ENCODE measurements at places on chromosomes 5 and 9.

DNA sequence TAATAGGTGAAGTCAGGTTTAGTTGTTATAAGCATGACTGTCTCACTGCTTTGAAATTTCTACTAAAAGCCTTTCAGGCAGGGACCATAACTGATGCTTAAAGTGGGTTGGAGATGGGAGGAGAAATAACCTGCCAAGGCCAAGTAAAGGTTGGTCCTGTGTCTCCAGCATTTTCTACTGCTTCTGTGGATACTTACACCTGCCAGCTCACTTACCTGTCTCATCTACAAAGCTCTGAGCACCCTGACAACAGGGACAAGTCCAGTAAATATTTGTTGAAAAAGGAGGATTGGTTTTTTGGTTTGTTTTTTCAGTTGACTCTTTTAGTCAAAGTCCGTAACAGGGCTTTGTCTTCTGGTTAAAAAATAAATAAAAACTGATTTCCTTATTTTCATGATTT, 38.6 kb downstream of the GRAMD2B start:
- no peak for DNase-seq

GRCh38 chr5:43702815-43703214, 99.8 kb downstream of the NNT start:
- DNase-seq: no peak

DNA sequence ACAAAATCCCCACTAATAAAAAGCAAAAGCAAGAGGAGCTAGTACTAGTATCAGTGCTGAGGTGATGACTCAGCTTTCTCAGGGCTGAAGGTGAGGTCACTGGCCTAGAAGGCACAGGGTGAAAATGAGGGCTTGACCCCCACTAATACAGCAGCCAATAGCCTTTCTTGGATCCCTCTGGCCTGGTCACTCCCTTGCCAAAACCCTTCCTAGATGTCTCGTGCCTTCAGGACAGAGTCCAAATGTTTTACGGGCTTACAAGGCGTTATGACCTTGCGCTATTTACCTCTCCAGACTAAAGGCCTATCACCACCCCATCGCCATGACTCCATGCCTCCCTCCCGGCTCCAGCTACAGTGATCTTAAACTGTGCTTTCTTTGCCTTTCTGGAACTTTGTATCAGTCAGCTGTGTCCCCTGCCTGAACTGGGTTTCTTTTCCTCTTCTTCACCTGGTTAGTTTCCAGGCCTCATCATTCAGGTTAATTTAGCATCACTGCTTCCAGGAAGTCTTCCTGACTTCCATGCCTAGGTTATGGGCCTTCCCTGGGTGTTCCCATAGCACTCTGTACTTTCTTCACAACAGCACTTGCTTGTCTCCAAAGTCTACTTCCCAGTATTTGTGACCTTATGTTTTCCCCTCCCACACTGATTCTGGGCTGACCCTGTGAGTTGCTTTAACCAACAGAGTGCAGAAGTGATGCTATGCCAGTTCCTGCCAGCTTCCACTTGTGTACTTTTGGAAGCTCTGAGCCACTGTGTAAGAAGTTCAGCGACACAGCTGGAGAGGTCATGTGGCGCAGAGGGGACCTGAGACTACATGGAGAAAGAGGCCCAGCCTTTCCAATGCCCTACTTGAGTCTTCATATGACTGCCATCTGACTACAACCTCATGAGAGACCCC, 4.2 kb upstream of the DELE1 start:
- DNase-seq: no peak

DNA sequence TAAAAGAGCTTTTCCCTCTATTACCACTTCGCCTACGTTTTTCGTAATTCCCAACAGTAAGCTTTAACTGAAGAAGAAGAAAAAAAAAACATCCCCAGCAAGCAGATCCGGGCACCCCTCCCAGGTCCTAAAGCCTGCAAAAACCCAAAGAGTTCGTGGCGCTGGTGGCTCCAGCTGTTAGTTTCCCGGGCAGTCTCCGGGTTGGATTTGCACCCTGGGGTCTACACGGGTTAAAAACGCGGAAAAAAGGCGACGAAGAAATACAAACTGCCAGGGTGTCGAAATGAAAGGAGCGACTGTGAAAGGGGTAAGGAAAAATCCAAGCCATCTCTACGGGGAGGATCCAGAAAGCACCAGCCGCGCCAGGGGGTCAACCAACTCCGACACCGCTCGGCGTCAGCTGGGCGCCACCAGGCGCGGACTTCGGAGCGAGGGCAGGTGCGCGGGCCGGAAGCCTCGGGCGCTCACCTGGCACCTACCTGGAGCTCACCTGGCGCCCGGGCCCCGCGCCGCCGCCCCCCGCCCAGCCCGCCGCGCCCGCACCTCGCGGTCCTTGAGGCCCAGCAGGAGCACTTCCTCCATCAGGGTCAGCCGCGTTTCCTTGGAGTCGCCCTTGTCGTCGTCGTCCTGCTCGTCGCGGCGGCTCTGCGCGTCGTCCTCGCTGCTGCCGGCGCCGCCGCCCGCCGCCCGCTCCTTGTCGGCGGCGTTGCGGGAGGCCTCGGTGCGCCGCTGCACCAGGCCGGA, 680 bp downstream of the GOLPH3 start:
- DNase-seq: peak; percentile 52

DNA sequence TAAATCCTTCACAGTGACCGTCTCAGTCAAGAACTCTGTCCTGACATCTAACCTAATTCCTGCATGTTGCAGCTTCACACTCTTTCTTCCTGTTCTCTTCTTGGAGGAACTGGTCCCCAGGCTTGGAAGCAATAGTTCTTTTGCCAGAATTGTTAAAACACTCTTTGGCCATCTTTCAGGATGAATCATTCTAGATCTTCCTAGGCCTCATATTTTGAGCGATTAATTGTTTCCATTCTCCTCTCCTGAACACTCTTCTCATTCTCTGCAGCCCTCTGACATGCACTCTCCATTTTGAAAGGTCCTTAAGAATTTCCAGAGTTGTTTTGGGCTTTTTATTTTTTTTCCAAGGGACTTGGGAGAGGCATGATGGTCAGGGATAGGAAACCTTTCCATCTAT, 85.8 kb downstream of the FAM114A2 start:
- DNase-seq: no peak

DNA sequence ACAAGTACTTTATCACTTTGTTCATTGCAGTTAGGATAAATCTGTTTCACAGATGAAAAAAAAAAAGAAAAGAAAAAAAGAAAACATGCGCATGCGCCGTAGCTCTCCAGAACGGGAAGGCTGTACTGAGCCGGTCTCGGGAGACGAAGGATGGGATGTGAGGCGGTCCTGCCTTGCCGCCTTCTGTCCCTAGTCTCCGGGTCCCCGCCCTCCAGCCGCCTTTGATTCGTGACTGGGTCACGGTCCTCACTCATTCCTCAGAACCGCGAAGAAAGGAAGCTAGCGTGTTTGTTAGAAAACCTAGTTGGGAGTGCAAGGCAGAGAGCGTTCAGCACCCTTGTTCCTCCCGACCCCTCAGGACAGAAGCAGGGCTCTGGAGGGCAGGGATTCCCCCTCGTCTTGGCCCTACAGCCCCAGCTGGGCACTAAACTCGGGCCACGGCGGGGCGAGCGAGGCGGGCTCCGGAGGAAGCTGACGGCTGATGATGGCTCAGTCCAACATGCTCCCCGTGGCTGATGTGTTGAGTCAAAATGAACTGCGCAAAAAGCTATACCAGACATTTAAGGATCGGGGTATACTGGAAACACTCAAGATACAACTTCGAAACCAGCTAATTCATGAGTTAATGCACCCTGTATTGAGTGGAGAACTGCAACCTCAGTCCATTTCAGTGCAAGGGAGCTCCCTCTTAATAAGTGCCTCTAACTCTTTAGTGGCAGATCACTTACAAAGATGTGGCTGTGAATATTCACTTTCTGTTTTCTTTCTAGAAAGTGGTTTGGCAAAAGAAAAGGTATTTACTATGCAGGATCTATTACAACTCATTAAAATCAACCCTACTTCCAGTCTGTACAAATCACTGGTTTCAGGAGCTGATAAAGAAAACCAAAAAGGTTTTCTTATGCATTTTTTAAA, 40.0 kb downstream of the CPLANE1 start:
- DNase-seq: no peak

- DNase-seq: no peak
Observed at GRCh38 chr9:15430920-15431844, 8.5 kb downstream of the SNAPC3 start.

DNA sequence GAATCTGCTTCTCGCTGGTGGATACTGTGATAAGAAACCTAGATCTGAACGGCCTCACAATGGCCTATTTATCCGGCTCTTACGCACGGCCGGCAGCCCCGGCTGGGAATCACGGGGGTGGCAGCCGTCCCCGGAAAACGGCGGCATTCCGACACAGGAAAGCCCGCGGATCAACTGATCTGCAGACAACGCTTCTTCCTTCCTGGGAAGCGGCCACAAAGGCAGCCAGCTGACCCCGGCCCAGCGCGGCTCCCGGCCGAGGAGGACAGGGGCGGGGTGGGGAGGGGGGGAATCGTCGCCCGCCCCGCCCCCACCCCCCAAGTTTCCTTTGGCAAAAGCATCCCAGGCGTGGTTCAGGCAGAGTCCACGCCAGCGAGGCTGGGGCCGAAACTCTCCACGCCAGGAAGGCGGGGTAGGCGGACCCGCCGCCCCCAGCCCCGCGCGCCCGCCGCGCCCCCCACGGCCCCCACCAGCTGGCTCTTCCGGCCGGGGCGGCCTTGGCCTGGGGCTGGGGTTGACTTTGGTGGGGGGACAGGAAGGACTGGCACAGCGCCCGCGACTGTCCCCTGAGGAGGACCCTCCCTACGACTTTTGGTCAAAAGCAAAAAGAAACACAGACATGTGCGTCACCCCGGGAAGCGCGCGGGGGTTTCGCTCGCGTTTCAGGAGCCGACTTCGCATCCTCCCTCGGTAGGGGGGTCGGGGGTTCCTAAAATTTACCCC, 247.7 kb upstream of the ANKRD55 start:
- peak; percentile 52 for DNase-seq

DNA sequence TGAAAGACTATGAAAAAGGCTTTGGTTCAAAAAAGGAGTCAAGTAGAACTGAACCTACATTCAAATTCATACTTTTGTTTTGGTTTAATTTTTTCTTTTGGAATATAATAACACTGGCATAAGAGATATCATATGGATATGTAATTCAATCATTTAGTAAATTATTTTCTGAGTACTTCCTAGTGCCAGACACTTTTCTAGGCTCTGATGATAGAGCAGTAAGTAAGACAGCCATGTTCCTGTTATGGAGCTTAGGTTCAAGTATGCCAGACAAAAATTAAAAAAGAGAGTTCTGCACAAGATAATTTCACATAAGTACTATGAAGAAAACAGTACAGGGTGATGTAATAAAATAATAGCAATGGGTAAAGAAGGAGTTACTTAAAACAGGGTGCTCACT, 1074.0 kb downstream of the PTPRD start:
- no peak for DNase-seq

DNA sequence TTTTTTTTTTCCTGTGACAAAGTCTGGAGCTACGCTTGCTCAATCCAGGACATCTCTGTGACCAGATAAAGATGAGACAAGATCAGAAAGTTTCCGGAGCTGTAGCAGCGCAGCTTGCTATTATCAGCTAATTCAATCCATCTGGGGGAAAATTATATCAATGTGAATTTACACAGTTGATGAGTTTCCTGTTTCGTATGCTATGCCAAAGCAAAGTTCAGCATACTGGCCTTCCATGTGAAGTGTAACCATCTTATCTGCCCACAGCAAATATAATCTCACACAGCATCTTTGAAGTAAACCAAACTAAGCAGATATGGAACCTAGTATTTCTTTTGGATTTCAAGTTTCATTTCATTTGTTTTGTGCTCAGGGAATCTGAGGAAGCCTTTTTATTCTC, 1767.7 kb downstream of the EFNA5 start:
- no peak for DNase-seq

DNA sequence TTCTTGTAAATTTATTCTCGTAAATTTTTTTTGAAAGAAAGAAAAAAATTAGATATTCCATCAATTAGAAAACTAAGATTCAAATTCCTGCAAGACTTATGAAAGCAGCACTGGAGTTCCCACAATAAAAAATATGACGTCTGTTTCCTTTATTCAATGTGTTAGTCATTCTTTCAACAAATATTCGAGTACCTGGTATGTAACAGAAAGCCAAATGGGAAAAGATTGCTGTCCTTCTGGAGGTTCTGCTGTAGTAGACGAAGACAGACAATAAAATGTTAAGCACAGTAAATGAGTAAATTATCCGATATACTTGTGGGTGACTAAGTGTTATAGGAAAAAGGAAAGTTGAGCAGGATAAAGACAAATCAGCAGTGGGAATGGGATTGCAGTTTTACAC, 92.2 kb downstream of the ADAMTSL1 start:
- no peak for DNase-seq

DNA sequence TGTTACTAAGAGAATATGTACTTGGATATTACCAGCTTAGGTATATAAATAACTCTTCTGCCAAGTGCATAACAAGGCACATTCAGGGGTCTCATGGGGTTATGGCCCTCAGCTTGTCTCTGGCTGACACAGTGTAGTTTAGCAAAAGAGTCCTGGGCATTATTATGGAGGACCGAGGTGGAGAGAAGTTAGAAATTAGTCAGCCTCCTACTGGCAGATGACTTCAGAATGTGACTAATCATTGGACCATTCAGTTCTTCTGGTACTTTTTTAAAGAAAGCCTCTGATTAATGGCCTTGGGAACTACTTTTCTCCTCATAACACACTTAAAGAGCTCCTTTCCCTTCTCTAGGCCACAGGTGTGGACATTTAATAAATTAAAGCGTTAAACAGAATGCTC, 178.9 kb downstream of the SH3GL2 start:
- no peak for DNase-seq

DNA sequence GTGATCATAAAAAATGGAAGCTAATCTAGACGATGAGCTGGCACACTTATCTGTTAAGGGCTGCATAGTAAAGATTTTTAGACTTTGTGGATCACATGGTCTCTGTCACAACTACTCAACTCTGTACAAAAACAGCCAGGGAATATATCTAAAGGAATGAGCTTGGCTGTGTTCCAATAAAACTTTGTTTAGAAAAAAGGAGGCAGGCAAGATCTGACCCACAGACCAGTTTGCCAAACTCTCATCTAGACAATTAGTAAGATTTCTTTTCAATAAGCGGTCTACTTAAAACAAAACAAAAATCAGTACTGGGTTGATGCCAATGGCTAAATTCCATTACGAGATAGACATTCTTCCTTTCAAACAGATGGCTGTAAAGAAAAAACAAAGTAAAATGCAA, 53.0 kb upstream of the RETREG1 start:
- DNase-seq: no peak

DNA sequence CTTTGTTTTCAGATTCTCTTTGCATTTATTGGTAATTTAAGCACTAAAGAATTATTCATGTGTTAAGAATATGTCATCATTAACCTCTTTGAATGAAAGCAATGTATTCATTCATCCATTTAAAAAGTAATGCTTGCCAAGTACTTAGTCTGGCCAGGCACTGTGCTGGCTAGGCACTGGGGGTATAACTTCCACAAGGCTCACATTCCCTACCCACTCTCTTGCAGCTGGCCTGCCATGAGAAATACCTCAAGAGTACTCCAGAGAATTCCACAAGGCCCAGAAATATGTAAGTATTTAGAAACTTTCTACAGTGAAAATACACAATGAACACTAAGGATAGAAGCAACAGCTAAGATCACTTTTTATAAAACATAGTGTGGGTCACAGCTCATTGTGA, 25.4 kb downstream of the ZNF300 start:
- DNase-seq: no peak

Data from breast epithelium (tissue), 4 donors.